ENCODE measurements at places on chromosomes 2 and 18.

- DNase-seq, result no peak
Observed at GRCh38 chr2:163264341-163264740, 425.8 kb upstream of the KCNH7 start.

- peak; percentile 55 for DNase-seq
Observed at GRCh38 chr2:227460070-227460485, 11.9 kb upstream of the AGFG1 start.

DNA sequence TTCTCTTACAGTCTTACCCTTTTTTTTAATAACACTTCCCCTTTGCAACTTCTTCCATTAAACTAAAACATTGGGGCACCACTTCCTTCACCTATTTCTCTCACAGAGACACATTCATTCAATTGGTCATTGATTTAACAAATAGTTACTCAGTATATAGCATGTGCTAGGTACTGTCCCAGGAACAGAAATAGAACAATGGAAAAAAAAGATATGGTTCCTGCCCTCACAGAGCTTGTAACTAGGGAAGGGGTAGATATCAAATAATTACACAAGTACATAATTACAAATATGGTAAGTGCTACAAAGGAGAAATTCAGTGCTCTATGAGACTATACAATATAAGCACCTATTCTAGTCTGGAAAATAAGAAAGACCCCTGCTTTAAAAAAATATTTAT, 165.5 kb upstream of the RBBP8 start:
- no peak for DNase-seq

GRCh38 chr2:227617316-227618230, at the start of gene SCYGR4:
SCYGR4 (plus strand) TSS chr2:227617498; CDS start chr2:227617498, 0 bp downstream.
- no peak for DNase-seq

DNA sequence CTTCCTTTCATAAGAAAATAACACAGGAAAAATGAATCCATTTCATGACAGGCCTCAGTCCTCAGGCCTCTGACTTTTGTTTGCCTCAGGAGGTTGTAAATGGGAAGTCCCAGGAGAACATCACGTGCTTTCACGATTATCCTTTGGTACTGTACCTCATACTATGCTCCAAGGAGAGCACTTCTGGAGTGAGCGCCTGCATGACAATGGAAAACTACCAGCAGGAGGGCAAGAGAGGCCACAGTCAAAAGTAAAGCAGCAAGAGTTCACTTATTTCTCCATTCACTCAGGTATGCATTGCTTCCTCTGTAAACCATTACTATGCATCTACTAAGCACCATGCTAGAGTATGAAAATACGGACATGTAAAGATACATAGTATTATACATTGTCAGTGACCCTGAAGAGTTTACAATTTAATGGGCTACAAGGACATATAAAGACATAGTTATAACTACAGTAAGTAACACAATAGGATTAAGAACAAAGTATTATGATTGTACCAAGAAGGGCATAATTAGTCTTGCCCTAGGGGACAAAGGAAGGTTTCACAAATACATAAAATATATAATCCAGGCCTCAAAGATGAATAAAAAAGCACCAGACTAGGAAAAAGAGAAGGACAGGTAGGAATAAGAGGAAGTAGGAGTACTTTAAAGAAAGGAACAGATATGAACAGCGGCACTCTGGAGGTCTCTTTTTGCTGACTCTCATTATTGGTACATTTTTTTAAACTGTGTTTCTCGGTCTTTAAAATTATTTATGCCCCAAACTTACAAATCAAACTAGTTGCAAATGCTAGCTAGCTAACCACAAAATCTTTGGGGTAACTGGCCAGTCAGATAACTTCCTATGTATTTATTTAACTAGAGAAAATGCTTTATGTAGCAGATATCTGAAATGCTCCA, 806.7 kb downstream of the NRXN1 start:
- no peak for DNase-seq

- DNase-seq, result no peak
Observed at GRCh38 chr2:109460553-109461324, 153.0 kb downstream of the SEPTIN10 start.

DNA sequence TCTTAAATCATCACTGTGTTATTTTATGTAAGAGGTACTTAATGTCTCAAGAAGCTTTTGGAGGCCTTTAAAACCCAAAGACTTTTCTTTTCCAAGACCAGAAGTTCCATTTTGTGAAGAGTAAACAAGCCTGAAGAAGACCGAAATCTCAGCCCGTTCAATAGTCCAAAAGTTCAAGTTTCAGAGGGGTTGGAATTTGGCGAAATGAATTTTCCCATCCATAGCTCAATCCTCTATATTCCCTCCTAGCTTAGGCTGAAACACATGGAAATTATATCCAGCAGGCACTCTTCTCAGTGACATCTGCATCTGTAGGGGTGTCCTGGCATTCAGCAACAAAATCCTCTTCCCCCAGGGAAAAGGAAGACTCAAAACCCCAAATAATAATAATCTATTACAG, 344.6 kb downstream of the ARHGAP15 start:
- no peak for DNase-seq

GRCh38 chr2:43321446-43321845, 95.0 kb upstream of the ZFP36L2 start:
- no peak for DNase-seq

DNA sequence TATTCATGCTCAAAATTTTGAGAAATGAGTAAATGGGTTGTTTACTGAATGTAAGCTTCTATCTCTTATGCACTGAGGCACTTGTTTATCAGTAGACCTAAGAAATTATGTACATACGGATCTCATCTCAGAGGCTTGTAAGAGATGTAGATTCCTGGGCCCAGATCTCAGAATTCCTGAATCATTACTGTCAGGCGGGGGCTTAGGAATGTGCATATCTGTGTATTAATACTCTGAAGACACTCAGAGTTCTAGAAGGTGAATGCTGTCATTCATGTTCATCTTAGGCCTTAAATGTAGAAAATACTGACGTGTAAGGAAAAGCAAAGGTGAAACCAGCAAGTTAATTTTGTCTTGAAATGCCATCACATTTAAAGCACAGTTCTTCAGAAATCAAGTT, 169.6 kb downstream of the FMNL2 start:
- DNase-seq, result no peak

- no peak for DNase-seq
Observed at GRCh38 chr2:8312861-8313830, 368.7 kb upstream of the ID2 start.

- DNase-seq, result no peak
Observed at GRCh38 chr18:56982766-56983165, 164.1 kb upstream of the BOD1L2 start.

- DNase-seq, result no peak
Observed at GRCh38 chr18:37524498-37525261, 40.9 kb downstream of the CELF4 start.

DNA sequence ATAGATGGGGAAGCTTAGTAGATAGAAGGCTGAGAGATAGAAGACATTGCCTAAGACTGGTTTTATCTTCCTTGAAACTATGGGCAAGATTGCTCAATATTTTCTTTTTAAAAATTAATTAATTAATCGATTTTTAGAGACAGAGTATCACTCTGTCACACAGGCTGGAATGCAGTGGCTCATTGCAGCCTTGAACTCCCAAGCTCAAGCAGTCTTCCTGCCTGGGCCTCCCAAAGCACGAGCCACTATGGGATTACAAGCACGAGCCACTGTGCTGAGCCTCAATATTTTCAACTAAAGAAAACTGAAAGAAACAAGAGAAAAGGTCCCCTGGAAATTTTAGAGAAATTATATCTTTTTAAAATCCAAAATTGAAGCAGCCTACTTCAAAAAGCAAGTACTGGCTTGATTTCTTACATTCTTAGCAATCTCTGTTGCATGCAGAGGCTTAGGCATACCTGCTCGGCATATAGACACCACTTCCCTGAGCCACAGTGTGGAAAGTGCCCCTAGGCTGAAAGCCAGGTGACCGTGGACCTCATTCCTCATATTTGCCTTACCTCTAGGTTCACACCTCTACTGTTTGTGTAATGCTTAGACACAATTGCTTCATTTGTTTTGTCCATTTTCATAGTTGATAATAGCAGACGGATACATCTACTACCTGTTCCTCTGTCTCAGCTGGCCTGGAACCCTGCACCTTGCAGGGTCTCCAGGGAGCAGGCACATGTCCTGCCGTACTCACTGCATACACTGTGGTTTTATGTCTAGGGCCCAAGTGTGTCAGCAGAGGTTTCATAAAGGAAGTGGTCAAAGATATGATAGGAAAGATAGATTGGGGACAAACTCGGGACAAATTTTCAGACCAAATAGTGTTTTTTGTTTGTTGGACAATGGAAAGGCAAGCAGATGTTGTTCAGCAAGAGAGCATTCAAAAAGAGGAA, 166.5 kb upstream of the ALPP start:
- no peak for DNase-seq

DNA sequence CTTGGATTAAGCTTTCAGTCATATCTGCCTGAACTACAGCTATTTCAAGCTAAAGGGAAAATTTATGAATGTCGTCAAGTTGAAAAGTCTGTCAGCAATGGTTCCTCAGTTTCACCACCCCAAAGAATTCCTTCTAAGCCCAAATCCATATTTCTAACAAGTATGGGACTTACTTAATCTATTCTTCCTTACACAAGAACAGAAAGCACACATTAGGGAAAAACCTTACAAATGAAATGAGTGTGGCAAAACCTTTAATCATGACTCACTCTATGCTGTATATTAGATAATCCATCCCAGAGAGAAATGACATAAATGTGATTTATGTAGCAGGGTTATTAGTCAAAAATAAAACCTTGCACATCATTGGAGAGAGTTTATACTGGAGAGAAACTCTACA, 78.9 kb downstream of the RAB31 start:
- DNase-seq, result no peak

GRCh38 chr2:85858841-85859240, 29.9 kb downstream of the ST3GAL5 start:
- DNase-seq, result no peak

DNA sequence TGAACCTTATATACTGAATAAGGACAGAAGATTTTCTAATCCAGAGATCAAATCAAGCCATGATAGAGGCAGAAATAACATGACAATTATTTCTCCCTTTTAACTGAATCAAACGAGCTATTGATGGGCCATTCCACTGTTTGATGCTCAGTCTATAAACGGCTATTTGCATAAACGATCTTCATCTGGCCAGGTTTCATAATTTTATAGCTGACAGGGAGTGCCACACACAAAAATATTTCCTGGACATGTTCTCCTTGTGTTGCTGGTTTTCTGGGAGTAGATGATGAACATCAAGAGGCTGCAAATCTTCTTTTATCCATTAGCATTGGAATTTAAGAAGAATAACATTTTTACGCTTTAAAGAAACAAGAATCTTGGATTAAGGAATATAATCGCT, 63.1 kb downstream of the ACVR1C start:
- no peak for DNase-seq
